Stimulated activated CD4-positive, alpha-beta T cell treated with anti-CD3 and anti-CD28 coated beads, Interleukin-15, amount 100 ng/mL, for 1 hour (primary cell): ENCODE measurements at places on chromosomes 1 and 21.

DNA sequence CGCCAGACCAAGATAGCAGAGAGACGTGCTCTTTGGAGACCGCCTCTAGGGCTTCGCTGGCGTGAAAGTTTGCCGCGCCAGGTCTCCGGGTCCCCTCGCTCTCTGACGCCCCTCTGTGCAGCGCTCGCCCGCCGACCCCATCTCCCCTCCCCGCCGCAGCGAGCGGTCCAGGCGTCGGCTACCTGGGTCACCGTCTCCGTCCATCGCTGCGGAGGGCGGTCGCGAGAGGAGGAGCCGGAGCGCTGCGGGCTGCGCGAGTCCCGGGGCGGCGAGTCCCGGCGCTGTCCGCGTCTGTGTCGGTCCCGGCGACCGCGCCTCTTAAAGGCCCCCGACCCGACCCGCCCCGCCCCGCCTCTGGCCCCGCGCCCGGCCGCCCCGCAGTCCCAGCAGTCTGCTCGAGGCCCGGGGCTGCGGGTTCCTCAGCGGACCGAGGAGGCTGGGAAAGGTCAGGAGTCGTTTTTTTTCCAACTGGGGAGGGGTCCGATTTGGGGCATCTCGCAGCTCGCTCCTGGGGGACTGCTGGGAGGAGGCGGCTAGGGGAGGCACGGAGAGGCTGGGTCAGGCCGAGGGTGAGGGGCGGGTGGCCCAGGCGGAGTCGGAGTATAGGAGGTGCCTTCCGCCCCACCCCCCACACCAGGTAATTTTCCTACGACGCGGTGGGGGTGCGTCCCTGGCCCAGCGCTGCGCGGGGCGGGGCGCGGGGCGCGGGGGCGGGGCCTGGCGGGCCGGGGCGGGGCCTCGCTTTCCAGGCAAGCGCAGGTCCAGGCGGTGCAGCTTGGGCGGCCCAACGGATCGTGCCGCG lies at the start of the genes FBXO2 and FBXO44:
Gene FBXO2, minus strand, starts transcription at position 293 of the 802 bp plus-strand sequence. Its CDS starts 89 bp downstream, at position 204.
Gene FBXO44, plus strand, starts transcription at position 741 of the 802 bp plus-strand sequence. CDS start 959 bp downstream, outside the sequence.
- peak; percentile 66 for DNase-seq

DNA sequence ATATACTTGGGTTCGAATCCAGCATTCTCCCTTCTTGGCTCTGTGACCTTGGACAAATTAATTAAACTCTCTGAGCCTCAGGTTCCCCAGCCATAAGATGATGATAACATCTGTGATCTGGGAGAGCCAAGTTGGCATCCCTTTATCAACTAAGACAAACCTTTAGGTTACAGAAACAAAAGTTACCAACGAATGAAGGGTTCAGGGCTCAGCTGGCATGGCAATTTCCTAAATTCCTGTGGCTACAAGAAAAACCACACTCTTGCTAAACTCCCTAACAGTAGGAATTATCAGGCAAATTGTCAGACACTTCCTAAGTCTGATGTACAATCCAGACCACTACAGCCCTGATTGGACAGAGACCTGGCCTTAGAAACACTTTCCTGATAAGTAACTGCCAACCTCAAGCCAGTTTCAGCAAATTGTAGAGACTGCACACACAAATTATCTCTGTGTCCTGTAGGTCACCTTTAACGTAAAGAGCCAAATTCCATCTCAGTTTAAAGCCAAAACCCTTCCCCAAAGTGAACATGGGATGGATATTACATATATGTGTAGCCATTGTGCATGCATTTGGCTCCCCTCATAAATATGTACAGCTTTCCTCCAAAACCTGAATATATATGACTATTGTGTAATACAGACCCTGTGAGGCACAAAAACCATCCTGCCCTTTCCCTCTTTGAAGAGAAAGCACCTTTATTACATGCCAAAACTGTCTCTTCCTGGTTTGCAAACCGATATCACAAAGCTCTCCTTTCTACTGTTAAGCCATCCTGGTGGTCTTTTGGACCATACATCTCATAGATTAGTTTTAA lies 39.5 kb upstream of the EDARADD start:
- DNase-seq, result no peak

GRCh38 chr1:173297798-173298391 lies 90.8 kb upstream of the TNFSF4 start:
- DNase-seq, result no peak

GRCh38 chr21:8994640-8995511 lies 1526.5 kb upstream of the TPTE start:
- DNase-seq, result no peak

DNA sequence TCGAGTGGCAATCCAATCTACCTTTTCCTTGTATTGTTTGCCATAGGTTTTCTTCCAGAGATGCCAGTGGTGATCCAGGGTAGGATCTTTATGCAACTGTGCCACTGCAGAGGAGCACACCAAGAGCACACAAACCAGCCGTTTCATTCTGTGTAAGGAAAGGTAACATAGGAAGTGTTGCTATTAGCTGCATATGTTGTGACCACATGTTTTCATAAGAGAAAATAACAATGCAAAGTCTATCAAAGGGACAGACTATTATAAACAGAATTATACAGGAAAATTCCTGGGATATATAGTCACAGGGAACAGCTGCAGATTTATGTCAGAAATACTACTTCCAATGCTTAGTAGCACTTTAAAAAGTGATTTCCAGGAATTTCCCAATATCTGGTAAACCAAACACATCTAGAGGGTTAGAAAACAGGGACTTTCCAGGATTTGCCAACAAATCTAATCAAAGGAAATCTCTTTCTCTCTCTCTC lies 919 bp downstream of the CTSS start:
- no peak for DNase-seq

- no peak for DNase-seq
Measured at GRCh38 chr1:5637171-5637570, 355.1 kb downstream of the NPHP4 start.

DNA sequence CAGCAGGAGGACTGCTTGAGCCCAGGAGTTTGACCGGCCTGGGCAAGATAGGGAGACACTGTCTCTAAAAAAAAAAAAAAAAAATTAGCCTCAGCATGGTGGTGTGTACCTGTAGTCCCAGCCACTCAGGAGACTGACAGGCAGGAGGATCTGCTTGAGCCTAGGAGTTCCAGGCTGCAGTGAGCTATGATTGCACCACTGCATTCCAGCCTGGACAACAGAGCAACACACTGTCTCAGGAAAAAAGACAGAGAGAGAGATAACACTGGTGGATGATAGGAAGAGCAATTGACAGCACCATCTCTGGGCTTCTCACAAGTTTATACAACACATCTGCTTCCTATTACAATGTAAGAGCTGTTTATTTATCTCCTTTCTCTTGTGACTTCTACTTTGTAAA lies 2.4 kb upstream of the RNU11 start:
- no peak for DNase-seq

GRCh38 chr1:151372058-151372934 lies at the start of gene SELENBP1:
Gene SELENBP1, minus strand, starts transcription at chr1:151372705. Its CDS starts 64 bp downstream, at chr1:151372641.
- no peak for DNase-seq

- no peak for DNase-seq
Measured at GRCh38 chr1:14599183-14599791, 802 bp downstream of the KAZN start.

- no peak for DNase-seq
Measured at GRCh38 chr1:44236490-44237272, 23.4 kb downstream of the DMAP1 start.
